NCI-H1105 (cell line): ENCODE measurements at places on chromosomes 5 and 9.

GRCh38 chr5:31477516-31477915 lies 54.4 kb downstream of the DROSHA start:
- DNase-seq: no peak

DNA sequence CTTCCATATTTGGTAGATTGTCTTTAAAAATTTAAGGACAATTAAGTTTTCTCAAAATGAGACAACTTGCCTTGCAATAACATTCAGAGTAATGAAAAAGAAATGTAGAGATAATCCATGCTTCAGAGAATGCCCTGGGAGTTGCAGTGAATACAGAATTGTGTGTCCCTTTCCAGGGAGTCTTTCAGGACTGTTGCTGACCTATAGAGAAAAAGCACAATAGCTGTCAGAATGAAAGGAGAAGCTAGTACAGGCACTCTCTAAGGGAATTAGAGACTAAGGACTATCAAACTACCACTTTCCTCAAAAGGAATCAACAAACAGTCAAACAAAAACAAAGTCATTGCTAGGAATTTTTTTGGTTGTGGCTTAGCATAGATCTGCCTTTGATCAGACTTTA lies 93.0 kb downstream of the CCDC192 start:
- no peak for DNase-seq

DNA sequence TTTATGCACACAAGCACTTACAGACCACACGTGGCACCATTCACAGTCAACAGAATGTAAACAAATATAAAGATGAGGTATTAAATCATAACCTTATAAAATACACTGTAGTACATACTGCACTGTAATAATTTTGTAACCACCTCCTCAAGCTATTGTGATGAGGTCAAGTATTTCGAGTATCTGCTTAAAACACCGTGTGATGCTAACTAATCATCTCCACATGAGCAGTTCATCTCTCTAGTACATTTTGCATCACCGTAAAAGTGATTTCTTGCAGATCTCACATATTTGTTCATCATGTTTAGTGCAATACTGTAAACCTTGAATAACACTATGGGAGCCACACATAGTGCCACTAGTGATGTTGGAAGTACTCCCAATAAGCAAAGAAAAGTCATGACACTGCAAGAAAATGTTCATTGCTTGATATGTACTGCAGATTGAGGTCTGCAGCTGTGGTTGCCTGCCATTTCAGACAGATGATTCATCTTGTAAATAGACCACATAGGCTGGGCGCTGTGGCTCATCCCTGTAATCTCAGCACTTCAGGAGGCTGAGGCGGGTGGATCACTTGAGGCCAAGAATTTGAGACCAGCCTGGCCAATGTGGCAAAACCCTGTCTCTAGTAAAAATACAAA lies 44.3 kb downstream of the FOXB2 start:
- no peak for DNase-seq

- DNase-seq: no peak
These were observed 91.6 kb upstream of the PTCH1 start for GRCh38 chr9:95608341-95608740.

GRCh38 chr5:166509085-166509484 lies 1782.4 kb upstream of the WWC1 start:
- DNase-seq: no peak

DNA sequence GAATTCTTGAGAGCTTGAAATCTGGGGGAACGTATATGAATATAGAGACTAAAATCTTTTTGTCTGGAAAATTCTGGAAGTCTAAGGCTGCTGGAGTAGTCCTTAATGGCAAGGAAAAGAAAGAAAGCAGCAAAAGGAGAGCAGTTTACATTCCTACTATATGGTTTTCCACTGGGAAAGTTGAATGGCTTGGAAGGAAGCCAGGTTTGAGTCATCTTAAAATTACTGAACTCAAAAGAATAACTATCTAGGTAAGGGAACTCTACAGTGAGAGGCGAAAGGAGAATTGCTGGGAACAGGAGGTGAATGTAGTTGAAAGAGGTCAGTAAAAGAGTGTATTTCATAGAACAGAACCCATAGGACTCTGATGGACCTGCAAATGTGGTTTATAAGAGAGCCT lies 258.1 kb upstream of the EDIL3 start:
- DNase-seq: no peak

GRCh38 chr5:111076091-111076490 lies 4.6 kb downstream of the TSLP start:
- DNase-seq: no peak

- no peak for DNase-seq
These were observed 48.7 kb downstream of the FBXW11 start for GRCh38 chr5:171957591-171958251.

DNA sequence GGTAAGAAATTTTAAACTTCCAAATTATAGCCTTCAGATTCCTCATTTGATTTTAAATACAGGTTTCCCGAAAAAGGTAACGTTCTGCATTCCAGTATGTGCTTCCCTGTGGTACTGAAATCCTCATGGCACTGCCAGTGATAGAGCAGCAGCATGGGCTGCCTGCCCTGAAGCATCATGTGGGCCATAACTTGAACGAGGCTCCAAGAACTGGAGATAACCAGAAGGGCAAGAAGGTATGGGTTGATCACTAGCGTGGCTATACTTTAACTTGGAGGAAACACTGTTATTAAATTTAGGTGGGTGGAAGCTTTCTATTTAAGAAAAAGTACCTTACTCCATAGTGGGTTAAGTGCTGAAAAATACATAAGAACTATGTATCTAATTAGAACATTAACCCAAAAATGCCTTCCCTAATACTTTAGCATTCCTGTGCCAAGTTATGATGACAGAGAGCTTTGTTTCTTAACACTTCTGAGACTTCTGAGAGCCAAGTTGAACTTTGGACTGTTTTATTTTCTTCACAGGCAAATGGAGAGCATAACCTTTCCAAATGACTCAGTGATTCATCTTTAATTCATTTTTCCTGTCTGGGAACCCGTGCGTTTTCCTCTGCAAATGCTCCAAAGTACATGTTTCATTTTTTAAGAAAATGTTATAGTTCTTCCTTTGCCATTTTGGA lies 191.5 kb upstream of the GNA14 start:
- DNase-seq: no peak

DNA sequence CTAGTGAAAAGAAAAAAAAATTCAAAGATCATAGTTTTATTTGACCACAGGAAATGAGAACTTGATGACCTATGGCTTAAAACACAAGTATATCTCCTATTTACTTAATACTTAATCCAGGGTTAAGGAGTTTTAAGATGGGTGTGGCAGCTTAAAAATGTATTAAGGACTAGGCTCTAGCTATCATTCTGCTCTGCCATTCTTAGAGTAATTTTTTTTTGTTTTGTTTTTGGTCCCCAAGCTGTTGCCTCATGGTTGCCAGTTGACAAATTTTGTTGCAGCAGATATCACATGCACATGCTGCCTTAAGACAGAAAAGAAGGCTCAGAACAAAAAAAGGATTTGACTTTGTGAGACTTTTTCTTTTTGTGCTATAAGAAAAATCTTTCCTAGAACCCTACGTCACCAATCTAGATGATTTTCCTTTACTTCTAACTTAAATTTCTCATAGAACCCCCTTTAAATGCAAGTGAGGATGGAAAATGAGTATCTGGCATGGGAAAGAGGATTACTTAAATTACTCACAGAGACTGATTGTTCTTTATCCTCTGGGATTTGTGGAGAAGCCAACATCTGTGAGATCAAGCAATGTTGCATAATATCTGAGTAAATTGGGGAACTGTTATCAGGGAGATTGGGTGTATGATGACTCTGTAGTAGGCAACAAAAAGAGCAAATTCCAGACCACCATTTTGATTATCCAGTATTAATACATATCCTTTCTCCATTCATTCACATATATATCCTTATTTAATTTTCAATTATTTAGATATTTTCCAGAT lies 364.7 kb upstream of the CD180 start:
- no peak for DNase-seq

DNA sequence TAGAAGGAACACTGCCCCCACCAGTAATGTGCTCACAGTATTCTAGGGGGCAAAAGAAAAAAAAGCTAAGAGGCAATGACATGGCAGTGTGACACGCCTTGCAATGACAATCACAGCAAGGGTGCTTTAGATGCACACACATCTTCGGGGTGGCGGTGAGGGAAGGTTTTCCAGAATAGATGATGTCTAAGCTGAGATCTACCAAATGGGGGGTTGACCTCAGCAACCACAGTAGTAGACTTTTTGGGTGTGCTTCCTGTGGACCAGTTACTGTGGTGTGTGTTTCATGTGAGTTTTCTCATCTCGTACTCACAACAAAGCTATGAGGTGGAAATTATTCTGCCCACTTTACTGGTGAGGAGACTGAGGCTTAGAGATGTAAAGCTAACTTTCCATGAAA lies 10.2 kb upstream of the IL12B start:
- DNase-seq: no peak

GRCh38 chr9:134413890-134414623 lies 87.8 kb downstream of the RXRA start:
- peak; percentile 95 for DNase-seq

DNA sequence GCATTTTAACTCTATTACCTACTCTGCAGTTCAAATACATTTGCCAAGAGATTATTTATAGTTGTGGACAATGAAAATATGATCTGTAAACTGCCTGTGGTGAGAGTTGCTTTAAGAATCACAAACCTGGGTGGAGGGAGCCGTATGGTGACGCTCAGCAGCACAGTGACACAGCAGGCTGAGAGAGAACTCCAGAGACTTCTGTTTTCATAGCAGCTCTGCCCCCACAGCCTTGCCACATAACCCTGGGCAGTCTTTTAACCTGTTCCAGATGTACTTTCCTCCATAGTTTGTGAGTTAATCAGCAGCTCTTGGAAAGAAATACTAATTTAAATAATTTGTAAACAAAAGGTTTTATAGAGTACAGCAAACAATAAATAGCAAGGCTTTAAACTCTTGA lies 450.5 kb downstream of the ELAVL2 start:
- DNase-seq: no peak

DNA sequence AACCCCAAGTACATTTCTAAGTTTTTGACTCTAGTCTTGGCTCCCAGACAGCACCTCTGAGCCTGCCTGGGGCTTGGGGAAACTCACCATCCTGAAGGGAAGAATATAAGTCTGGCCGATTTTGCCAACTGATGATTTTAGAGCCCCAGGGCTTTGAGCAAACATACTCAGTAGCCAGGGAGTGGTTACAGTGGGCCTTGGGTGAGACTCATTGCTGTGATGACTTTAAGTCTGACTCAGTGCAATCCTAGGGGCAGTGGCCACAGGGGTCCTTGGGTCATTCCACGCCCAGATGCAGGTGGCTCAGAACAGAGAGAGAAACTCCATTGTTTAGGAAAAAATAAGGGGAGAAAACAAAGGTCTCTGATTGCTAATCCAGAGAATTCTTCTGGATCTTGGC lies 312.0 kb upstream of the EDIL3 start:
- DNase-seq: no peak

GRCh38 chr5:168135897-168136296 lies 155.5 kb upstream of the WWC1 start:
- DNase-seq: no peak
